Stimulated activated CD8-positive, alpha-beta memory T cell treated with anti-CD3 and anti-CD28 coated beads, Interleukin-15, amount 100 ng/mL, for 1 hour (primary cell): ENCODE measurements at places on chromosomes 12 and 14.

DNA sequence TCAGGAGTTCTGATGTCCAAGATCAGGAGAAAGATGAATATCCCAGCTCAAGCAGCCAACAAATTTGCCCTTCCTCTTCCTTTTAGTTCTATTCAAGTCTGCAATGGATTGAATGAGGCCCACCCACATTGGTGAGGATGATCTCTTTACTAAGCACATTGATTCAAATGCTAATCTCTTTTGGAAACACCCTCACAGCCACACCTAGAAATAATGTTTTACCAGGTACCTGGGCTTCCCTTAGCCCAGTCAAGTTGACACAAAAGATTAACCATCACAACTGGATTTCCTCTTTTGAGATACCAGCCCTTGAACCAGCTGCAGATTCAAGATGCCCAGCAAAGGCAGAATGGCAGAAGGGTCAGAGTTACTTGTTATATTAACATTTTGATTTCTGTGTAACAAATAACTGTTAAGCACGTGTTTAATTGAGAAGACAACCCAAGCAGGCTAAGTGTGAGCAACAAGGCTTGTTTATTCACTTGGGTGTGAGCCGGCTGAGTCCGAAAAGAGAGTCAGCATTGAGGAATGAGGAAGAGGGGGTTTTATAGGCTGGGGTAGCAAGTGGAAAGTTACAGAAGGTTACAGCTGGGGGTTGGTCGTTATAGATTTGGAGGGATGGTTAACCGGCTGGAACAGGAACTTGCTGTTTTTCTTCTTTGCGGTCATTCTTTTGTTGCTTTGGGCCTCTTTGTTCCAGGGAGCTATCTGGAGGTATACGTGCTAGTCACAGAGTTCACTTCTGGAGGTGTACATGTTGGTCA, 180.3 kb downstream of the EMP1 start:
- DNase-seq = no peak

DNA sequence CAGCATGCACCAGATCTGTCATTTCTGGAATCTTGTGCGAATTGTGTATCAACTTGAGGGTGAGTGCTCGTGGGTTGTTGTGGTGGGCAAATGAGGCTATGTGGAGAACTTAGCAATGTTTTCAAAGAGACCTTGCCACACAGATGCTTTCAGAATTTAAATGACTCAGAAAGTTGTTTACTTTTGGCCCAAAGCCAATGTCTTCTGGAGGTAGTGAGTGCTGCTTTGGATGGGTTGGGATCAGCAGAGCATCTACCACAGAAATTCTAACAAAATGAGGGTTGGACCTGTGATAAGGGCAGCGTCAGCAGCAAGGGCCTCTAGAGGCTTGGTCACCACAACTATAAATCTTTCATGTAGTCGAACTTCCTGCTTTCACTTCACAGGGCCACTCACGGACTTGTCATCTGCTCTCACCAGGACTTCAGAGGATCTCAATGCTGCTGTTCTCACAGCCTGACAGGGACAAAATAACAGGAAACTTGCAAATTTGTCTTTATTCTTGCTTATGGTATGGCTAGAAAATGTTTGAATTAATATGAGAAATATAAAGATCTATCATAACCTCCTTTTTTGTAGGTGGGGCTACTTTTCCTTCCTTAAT, 111.4 kb downstream of the DACT1 start:
- no peak for DNase-seq

DNA sequence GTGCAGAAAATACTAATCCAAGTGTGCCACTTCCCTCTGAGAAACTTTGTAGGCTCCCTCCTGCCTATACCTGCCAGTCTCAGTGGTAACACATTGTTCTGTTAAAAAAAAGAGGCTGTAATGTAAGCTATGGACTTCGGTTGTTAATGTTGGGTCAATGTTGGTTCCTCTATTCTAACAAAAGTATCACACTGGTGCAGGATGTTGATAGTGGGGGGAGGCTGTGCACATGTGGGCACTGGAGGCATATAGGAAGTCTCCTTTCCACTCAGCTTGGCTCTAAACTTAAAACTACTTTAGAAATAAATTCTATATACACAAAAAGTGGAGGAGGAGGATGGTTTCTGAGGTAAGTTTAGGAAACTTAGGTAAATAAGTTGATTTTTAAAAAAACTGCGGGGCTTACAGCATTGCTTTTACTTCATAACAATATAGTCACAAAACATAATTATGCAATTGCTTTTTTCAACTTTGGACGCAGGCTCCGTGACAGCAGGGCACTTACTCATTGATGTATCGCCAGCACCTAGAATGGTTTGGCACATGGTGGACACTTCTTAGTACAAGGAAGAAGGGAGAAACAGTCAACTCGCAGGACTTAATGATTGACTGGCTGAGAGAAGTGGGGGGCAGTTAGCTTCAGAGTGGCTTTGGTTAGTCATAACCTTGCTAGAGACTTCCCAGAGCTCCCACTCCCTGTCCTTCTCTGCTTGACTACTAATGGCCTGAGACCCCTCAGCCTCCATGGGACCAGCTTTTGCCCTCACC, 7.9 kb upstream of the NYNRIN start:
- no peak for DNase-seq

DNA sequence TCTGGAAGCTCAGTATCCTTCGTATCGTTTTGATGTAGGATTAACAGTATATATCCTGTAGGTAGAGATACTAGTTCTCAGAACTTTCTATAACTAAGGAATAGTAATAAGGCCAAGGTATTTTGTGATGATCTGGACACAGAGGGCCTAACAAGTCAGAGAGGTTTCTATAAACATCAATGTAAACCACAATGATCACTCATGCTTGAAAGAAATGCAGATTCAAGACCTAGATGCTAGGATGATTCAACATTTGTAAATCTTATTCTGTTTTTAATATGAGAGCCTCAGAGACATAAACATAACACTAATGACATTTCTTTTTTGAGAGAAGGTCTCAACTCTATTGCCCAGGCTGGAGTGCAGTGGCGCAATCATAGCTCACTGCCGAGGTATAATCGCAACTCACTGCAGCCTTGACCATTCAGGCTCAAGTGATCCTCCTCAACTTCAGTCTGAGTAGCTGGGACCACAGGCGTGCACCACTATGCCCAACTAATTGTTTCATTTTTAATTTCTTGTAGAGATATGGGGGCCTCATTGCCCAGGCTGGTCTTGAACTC, 16.2 kb downstream of the SUPT16H start:
- no peak for DNase-seq

- DNase-seq = no peak
These were observed 36.8 kb downstream of the FLVCR2 start for GRCh38 chr14:75615200-75615599.

DNA sequence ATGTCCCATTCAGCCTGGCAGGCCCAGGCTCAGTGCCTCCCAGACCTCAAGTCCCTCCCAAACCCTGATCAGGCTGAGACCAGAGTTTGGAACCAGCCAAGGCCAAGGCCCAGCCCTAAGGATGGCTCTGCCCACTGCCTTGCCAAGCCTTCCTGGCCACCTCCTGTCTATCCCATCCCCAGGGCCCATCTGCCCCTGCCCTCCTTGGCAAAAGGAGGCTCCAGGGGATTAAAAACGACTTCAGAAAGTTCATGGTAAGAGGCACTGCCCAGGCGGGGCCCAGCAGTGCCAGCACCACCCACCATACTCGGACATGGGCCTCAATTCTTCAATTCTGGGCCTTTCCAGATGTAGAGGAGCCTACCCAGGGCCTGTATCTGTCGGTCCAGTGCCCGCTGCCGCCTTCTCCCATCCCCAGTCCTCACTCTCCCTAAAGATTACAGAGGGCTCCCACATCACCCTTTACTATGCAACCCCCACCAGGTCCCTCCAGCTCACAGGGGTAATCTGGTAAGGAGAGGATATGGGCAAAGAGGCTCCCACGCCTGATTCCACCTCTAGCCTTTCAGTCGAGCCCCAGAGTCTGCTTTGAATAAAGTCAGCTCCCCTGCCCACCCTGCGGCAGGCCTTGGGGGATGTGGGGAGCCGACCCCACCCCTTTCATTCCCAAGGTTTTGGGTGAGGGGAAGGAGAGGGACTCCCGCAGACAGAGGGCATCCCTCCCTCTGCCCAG, 932 bp downstream of the ADCY6 start:
- no peak for DNase-seq

DNA sequence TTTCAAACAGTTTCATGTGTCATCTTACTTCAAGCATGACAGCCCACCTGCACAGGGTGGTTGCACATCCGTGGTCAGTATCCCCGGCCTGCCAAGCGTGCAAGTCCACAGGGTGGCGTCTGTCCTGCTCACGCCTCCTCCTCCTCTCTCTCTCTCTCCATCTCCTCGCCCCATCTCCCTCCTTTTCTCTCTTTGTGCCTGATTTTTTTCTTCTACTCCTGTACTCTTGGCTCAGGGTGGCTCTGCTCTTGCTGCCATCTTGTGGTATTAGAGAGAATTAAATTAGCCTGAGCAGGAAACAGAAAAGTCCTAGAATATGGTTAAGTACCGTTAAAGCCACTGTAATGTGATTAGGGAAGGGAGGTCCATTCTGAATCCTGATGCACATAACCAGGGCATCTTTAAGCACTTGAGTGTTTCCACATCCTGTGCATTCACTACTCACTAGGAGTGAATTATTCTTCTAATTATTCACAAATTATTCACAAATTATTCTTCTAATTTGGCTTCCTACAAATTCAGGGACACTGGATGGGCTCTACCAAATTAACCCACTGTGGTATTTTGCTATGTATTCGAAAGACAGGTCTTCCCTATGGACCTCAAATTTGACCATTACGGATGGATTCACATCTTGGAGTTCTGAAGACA, 25.5 kb upstream of the DTX1 start:
- no peak for DNase-seq

DNA sequence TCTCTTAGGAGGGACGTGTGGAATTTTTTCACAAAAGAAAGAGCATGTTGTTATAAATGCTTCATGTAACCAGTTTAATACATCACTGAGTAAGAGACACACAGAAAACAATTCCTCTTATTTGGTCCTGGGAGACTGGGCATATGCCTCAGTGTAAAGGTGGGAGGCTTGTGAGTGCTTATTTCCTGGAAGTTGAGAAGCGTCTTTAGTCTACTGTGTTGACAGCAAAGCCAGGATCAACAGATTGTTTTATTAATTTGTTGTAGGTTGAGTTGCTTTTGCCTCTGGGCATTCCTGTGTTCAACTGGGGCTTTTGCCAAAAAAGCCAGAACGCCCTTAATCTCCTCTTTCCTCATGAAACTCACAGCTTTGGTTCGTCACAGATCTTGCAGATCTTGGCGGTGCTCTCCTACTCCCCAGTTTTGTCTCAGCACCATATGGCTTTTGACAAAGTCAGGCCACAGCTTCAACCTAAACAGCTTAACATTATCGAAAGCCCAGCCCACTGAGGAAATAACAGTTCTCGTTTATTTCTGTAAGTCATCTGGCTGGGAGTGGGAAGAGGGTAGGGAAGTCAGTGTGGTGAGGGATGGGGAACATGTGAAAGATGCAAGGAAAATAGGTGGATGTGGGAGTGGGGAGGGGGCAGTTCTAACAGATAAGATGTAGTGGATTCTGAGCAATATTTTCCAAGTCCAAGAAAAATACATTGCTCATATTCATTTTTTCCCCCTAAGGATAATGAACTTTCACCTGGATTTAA, 227.2 kb downstream of the DACT1 start:
- DNase-seq = no peak

DNA sequence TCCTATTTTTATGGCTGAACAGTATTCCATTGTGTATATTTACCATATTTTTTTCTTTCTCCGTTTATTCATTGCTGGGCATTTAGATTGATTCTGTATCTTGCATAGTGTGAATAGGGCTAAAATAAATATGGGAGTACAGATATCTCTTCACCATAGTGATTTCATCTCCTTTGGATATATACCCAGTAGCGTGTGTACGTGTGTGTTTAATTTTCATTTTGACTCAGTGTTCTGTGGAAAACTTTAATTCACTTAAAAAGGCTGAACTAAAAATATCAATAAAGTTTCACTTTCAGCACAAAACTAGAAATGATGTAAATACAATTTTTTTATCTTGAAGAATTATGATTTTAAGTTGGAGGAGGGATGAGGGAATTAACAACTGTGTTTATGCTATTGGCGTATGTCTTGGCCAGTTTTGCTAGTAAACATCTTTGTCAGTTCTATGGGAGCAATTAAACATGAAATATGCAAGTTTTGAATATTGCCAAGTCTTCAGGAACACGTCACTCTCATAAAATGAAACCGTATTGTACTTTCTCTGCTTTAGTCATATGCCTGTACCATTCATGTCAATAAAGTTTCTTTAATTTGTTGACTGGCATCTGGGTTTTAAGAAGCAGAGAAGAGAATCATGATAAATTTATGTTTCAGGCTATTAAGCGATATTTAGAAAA, 99.8 kb downstream of the PTGER2 start:
- no peak for DNase-seq

DNA sequence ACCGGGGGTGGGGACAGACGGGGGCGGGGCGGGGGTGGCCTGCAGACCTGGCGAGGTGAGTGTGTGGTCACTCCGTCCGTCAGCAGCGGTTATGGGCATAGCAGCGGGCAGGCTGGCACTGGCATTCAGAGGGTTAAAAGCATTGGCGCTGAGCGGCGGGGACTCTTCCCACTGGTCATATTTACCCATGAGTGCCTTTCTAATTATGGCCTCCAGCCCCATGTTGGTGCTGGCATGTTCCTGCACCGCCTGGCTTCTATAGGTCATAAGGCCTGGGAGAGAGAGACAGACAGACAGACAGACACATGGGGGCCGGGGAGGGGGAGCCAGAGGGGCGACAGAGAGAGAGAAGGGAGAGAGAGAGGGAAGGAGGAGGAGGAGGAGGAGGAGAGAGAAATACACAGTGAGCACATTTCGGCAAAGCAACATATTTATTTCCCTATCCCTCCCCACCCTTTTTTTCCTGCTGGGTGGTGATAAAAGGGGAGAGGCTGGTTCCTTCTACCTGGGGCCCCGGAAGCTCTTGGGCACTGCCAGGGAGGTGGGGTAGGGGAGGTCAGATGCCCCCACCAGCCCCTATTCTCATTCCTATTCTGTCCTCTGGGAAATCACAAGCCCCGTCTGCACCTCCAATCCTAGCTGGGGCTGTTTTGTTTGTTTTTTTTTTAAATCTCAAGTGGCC, 32.6 kb downstream of the RFLNA start:
- DNase-seq = no peak

GRCh38 chr12:26953447-26953846, 15.2 kb downstream of the FGFR1OP2 start:
- no peak for DNase-seq

DNA sequence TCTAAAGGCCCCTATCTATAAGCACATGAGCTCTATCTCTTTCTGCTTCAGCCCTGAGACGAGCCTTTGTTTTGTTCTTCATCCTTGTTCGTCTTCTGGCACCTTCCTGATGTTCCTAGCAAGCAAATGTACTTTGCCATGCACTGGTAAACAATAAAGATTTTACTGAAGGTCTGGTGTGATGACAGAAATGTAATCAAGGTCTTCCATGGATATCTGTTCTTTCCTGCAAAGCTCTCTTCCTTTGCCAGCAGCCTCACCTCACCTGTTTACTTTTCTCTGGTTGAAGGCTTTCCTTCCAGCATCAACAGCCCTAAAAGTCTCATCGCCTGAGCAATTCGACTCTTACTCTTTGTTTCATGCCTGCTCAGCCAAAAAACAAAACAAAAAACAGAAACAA, 330.3 kb downstream of the PCNX1 start:
- DNase-seq = no peak

DNA sequence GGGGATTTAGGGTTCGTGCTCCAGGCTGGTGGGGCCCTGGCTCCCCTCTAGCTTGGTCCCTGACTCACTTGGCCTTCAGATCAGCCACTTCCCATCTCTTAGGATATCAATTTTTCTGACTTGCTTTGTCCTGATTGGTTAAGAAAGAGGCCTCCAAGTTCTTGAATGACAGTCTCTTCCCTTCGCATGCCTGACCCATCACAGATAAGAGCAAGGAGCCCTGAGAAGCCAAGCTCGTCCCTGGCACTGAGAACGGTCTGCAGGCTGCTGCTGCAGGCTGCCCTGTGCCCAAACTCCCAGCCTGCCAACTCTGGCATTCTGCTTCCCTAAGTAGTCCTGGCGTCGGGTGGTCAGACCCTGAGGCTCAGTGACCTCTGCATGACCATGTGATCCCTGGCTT, 794 bp upstream of the LRTM2 start:
- DNase-seq = no peak
